ENCODE measurements at places on chromosomes 3 and 15.

GRCh38 chr3:112539825-112540650 lies 21.7 kb downstream of the ATG3 start:
- DNase-seq: no peak

DNA sequence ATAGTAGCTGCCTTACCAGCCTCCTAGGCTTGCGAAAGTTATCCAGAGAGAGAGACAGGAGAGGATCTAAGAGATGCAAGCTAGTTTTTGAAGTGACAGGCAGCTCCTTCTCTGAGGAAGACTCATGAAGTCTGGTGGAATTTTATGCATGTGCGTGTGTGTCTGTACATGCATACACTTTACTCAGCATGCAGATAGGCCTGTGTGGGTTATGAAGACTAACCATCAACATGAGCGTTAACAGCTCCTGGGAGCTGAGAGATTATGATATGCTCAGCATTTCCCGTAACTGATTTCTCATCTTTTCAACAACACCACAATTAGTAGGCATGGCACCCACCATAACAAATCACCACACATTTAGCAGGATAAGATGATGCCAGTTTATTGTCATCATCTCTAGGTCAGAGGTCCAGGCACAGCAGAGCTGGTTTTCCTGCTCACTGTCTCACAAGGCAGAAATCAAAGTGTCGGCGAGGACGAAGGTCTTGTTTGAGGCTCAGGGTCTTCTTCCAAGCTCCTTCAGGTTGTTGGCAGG lies 239.5 kb downstream of the CACNA2D3 start:
- DNase-seq: no peak

GRCh38 chr3:44513513-44513912 lies 36.0 kb upstream of the ZNF445 start:
- no peak for DNase-seq

DNA sequence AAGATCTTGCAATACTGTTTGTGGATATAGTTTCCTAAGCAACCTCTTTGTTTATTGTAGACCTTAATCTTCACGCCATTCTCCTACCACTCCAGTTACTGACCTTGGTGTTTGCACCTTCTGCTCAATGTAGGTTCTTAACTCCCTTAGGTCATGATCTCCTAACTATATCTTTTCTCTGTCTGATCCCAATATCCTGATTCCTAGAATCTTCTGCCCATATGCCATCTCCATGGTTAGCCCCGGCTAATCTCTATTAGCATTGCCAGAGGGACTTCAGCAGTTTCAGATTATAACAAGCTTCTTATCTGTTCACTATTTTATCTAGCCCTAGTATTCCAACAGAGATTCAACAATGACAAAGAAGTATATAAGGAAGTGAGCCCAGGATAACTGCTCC lies 64.9 kb downstream of the IMPG2 start:
- DNase-seq: no peak

GRCh38 chr15:31353931-31354330 lies 27.3 kb downstream of the KLF13 start:
- DNase-seq: no peak

DNA sequence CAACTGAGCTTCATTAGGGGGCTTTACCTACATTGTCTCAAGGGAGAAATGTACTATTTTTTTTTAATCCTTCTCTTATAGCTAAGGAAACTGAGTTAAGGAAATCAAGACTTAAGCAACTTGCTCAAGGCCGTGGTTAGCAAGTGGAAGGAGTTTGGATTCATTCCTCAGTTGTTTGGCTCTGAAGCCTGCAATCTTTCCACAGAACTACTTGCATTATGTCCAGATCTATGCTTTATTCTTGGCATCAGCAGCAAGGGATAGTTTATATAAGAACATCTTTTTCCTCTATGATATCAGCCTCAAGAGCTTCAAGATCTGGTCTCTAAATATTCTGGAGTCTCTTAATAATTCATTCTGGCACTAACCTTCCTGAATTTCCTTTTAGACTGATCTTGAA lies 182.4 kb downstream of the SV2B start:
- DNase-seq: no peak

DNA sequence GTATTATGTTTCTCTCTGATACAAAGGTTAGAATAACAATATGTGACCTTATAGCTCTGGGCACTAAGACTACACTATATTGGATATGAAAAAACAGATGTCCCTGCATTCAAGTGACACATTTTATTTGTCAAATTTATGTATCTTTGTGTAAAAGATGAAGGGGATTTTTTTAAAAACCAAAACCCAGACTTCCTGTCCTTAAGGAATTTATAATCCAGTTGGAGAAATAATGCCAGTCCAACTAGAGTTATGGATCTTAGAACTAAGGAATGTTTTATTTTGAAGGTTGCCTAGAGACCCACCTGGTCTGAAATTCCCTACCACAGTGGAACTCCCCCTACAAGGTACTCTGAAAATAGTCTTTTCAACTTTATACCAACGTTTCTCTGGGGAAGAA lies 33.3 kb upstream of the PIK3CB start:
- no peak for DNase-seq

DNA sequence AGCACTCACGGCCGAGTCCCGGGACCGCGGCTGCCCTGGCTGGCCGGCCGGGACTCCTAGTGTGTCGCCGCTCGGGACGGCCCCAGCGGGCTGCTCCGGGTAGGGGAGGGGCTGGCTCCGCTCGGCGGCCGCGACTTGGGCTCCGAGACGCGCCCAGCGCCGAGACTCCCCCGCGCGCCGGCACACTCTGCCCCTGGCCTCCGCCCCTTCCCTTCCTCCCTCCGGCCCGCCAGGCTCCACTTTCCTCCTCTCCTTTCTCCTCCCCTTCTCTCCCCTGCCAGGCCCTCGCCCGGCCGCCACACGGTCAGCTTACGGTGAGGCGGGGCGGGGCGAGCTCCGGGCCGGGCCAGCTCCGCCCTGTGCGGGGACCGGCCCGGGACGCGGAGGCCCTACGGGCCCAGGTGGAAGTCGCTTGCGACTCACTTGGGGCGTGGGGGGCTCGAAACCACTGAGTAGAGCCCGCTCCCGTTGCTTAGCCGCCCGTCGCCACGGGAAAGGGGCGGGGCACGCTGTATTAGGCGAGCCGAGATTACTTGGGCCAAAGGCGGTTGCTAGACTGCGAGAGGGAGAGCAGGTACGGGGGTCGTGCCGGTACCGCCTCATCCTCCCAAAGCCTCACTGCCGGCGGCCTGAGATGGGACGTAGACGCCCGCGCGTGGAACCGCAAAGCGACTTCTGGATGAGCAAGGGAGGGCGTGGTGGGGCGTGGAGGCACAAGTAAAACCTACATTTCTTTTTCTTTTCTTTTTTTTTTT lies at the start of gene ITGB5:
TSS of gene ITGB5 (minus strand) at position 189 of the 755 bp plus-strand sequence. CDS start 365 bp downstream, outside the sequence.
- DNase-seq: peak; percentile 81

- no peak for DNase-seq
Observed at GRCh38 chr15:22908830-22909229, 70.4 kb downstream of the NIPA2 start.

DNA sequence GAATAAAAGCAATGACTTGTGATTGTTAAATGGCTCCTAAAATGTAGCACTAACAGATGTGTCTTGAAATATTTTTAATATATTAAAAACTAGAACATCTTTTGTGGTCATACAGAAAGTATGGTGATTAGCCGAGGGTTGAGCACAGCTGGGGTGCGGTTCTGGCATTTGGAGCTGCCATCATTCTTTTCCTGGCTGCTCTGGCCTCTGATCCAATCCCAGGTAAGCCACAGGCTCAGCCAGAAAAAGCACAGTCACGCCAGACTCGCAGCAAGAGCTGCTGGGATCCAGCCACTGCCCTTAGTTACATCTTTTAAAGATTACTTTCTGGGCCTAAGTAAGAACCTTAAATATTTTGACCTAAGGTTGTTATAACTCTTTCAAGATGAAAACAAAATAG lies 196.8 kb downstream of the PLCL2 start:
- DNase-seq: no peak

DNA sequence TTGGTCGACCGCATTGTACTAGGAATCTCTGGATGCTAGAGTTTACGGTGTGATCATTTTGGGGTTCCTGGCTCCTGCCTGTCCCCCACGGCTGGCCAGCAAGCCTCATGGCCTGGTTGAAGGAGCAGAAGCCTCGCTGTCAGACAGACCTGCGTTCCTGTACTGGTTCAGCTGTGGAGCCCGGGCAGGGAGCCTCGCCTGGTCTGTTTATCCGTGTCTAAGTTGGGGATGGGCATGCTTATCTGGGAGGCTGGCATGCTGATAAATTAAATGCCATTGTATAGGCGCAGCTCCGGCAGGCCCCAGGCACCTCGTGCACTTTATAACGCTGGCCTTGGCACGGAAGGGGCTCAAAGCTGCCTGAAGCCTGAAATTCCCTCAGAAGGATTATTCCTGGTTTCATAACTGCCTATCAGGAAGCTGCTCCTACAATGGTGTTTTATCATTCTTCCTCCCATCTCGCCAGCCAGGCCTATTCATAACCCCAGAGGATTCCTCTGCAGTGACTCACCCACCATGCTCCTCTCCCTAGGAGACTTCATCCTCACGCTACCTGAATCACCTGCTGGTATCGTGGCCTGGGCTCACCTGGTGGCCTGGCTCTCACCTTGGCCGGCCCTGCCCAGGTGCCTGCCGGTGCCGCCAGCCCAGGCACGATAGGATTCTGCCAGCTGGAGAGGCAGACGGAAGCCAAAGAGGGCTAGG lies 110.9 kb downstream of the ASB7 start:
- DNase-seq: peak; percentile 79

- DNase-seq: no peak
Observed at GRCh38 chr15:83695246-83695645, 41.3 kb downstream of the ADAMTSL3 start.

GRCh38 chr15:41778521-41778920 lies 4.2 kb downstream of the MAPKBP1 start:
- DNase-seq: no peak

DNA sequence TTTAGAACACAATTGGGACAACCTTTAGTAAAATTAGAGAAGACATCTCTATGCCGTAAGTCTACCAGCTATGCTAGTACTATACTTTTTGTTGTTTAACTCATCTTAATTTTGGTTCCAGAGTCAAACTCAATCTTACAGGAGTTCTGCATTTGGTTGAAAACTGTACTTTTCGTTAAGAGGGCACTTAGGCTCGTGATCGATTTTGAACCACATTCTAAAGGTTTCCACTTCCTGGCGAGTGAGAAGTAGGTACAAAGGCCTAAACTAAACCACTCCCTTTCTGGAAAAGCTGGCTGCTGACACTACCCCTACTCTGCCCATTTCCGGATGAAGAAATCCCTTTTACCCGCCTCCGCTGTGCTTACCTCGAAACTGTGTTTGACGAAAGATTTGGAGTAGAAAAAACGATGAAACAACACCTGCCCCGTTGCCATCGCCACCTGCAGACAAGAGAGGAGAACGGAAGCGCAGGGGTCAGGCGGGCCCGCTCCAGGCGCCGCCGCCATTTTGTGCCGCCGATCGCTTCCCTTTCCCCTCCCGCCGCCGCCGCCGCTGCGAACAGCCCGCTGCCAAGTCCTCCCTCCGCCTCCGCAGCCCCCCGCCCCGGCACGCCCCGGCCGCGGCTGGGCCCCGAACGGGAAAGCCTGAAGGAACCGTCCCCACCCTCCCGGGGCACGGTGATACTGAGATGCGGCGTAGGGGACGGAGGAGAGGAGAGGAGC lies 748 bp downstream of the CCNL1 start:
- DNase-seq: peak; percentile 49

GRCh38 chr3:64397573-64397972 lies 172.3 kb upstream of the PRICKLE2 start:
- no peak for DNase-seq

DNA sequence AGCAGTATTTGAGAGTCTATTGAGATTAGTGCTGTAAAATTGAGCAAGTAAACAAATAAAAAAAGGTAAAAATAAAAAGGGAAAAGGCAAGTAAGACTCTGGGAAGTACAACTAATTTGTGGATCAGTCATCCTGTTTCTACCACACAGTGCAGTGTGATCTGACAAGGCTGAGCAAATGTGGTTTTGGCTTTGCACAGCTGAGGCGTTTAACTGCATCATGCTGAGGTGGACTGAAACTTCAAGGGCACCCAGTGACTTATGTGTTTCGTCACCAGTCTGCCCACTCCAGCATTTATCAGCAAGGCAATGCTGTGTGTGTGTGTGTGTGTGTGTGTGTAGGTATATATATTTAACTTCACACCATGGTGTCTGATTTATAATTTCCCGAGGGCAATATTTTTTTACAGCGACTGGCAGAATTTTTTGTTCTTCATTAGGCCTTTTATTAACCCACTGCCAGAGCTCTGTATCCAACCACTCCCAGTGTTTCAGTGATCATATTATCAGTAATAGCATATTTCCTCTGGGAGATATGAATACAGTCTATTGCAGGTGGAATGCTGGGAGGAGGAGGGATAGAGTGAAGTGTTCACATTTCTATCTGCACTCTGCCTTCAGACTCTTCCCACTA lies 131.5 kb upstream of the SATB1 start:
- DNase-seq: no peak

GRCh38 chr3:37886395-37886794 lies 24.7 kb downstream of the CTDSPL start:
- no peak for DNase-seq

DNA sequence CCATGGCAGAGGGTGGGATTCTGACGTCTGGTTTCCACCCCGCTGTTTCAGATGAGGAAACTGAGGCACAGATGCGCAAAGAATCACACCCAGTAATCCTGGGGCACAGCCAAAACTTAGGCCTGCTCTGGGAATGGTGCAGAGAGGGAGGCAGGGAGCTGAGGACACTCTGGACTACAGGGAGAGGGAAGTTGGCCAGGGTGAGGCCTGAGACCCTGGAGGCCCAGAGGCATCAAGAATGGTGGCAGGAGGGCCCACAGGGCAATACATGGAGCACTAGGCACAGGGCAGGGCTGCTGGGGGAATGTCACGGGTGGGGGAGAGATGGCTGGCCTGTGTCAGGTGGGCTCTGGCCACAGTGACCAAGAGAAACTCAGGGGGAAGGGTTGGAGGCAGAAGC lies 63.6 kb downstream of the TLE3 start:
- DNase-seq: no peak

Data from HCEC 1CT (cell line).